ENCODE measurements at places on chromosomes 5 and 9. TPM values are rescaled to one million over a fixed set of nuclear protein-coding genes. Genes with fewer than 3 reads are reported as not detected.

DNA sequence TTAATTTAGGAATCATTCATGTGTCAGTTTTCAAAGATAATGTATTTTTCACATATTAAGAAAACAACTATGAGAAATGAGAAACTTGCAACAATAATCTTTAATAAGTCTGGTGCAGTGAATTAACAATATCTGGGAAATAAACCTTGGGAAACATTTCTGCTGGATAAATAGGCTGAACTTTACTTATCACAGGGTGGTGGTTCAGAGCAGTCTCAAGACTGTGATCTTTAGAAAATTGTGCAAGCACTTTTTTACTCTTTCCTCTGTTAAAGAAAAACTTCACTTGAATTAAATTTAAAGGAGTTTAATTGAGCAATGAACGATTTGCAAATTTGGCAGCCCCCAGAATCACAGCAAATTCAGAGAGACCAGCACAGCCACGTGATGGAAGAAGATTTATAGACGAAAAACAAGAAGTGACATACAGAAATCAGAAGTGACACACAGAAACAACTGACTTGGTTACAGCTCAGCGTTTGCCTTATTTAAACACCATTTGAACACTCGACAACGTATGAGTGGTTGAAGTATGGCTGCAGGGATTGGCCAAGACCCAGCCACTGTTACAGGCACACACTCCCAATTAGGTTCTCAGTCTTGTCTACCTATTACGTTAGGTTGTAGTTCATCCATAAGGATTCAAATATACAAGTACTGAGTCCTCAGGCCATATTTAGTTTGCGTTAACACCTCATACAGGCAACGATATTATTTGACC lies 631.9 kb downstream of the SLCO4C1 start:
- no peak for DNase-seq

DNA sequence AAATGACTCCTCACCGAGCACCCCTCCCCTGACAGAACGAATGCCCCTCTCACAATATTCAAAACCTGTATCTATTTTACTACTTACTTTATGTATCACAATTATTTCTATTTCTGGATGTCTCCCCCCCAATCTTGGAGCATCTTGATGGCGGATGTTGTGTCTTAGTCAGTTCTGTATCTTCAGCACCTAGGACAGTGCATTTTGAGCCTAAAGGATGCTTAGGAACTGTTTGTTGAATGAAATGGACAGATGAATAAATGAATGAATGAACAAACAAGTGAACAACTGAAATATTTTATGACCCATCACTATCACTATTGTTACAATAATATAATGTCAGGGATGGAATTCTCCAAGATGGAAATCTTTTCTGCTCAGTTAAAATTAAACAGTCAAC lies 295.7 kb downstream of the DNAH5 start:
- no peak for DNase-seq

IPPK gene
- polyA plus RNA-seq: 13.2 TPM

GRAMD2B gene
- 14.6 TPM for polyA plus RNA-seq

- no peak for DNase-seq
These were observed 268.0 kb downstream of the BNC2 start for GRCh38 chr9:16602494-16602893.

- peak; percentile 76 for DNase-seq
These were observed 21.0 kb downstream of the RUSC2 start for GRCh38 chr9:35510754-35511428.

- no peak for DNase-seq
These were observed 9.8 kb downstream of the RPP25L start for GRCh38 chr9:34601937-34602573.
